ENCODE measurements at places on chromosomes 4 and X.

DNA sequence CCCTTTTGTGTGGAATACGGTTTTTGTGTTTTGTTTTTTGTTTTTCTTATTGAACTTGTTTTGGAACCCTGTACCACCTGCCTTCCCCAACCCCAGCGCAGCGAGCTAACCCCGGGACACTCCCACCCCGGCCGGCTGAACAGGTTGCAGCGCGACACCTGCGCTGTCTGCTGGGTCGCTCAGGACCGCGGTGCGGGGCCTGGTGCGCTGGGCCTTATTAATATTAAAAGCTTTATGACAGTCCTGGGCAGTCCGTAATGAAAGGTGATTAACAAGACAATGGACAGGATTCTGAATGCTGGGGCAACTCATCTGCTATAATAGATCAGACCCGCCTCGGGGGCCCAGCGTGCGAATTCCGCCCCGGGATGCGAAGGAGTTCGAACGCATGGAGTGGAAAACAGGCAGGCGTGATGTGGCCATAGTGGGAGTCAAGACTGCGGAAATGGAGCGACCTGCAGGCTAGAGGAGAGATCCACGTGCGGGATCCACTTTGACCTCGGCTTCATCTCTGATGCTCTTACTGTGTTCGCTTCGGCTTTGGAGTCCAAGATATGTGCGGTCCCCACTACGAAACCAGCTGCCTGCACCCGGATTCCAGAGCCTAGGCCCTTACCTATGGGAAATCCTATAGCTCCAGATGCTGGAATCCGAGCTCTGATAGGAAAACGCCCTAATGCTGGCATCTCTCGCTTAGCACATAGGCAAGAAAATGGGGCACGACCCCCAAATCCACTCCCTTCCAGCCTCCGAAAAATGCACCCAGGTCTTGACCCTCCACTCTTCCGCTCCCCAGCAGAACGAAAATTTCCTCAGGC lies 69.0 kb upstream of the TMEM33 start:
- DNase-seq: no peak

- DNase-seq: no peak
Observed at GRCh38 chr4:81359207-81359606, 112.5 kb downstream of the RASGEF1B start.

GRCh38 chrX:148069759-148070503 lies 88.8 kb downstream of the FMR1NB start:
- DNase-seq: no peak

GRCh38 chr4:153232768-153233167 lies 28.5 kb downstream of the TRIM2 start:
- no peak for DNase-seq

DNA sequence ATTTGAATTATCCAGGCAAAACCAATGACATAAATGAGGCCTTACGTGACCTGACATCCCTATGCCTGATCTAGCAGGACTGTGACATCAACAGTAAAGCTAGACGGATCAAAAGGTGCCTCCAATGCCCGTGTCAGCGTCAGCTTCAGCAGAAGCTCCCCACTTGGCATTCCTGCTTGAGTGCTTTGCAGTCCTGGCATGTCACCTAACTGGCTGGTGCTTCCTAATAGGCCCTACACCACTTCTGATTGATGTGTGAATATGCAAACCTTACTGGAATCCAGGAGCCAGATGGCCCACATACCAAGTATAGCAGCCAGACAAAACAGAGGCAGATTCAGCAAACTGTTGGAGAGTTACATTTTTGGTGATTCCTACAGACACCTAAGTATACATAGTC lies 224.2 kb downstream of the DMD start:
- DNase-seq: peak; percentile 23

GRCh38 chr4:158182736-158183135 lies 9.9 kb upstream of the GASK1B start:
- no peak for DNase-seq

DNA sequence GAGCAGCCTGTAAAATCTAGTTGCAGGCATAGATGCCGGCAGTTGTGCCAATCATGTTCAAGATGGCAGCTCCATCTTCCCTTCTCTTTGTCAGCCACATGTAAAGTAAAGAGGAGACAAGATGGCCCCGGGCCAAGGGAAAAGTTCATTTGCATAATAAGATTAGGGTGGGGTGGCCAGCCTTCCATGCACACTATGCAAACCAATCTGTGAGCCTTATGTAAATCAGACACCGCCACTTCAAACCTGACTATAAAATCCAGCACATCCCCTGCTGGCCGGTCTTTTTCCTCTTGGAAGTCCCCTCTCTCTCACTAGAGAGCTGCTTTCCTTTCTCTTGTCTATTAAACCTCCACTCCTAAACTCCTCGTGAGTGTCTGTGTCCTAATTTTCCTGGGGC lies 78.9 kb upstream of the CBR4 start:
- DNase-seq: no peak

GRCh38 chr4:146269228-146269653 lies 54.9 kb downstream of the REELD1 start:
- no peak for DNase-seq

- peak; percentile 23 for DNase-seq
Observed at GRCh38 chrX:140918398-140919038, 83.9 kb upstream of the SPANXB1 start.

DNA sequence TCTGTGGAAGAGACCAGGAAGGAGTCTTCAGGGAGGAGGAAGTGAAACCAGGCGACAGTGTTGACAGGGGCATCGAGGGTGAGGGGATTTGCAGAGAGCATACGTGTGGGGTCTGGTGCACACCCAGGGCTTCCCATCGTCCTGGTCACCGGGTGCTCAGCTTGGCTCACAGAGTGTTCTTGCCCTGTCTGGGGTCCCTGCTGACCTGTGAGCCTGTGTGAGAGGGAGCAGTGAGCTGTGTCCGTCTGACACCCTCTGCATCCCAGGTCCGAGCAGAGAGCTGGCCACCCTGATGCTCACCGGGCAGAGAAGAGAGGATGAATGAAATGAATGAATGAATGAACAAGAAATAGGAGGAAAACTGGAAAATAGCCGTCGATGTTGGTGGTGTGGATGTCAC lies 46.5 kb downstream of the CPZ start:
- DNase-seq: peak; percentile 8

- no peak for DNase-seq
Observed at GRCh38 chr4:16029262-16029661, 54.6 kb downstream of the PROM1 start.

DNA sequence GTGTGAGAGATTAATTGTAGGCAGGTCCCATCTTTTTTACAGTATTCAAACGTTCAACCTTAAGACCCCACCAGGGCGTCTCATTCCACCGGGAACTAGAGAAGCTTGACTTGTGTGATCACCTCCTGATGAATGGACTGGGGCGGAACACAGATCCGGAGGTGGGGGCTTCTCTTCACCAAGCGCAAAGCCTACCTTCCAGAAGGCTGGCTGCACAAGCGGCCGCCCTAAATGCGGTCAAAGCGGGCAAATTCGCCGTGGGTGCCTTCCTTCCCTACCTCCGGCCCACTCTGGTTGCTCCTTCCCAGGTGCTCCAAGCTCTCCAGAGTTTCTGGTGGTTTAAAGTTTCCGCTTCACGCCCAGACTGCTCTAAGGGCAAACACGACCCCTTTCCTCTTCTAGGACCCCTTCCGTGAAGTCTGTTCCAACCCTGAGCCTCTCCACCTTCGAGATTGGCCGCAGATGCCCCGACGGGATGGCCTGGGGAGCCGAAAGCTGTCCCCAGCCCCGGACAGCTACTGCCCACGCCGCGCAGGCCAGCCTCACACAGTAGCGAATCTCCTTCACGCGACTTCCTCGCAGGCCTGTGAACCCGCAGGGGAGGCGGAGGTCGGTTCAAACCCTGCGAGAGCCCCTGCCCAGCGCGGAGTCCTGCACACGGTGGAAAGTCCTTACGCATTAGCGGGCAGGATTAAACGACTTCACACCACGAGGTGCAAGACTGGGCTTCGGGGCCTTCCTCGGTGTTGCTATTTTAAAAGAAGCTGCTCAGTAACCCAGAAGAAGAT lies 1.6 kb upstream of the WWC2 start:
- peak; percentile 66 for DNase-seq

All from left hindlimb (tissue), 1 donor.